ENCODE measurements at places on chromosomes 7 and 10.

- no peak for DNase-seq
Measured at GRCh38 chr7:136412952-136413351, 435.8 kb upstream of the MTPN start.

- no peak for DNase-seq
Measured at GRCh38 chr7:27917774-27918314, 177.9 kb downstream of the TAX1BP1 start.

DNA sequence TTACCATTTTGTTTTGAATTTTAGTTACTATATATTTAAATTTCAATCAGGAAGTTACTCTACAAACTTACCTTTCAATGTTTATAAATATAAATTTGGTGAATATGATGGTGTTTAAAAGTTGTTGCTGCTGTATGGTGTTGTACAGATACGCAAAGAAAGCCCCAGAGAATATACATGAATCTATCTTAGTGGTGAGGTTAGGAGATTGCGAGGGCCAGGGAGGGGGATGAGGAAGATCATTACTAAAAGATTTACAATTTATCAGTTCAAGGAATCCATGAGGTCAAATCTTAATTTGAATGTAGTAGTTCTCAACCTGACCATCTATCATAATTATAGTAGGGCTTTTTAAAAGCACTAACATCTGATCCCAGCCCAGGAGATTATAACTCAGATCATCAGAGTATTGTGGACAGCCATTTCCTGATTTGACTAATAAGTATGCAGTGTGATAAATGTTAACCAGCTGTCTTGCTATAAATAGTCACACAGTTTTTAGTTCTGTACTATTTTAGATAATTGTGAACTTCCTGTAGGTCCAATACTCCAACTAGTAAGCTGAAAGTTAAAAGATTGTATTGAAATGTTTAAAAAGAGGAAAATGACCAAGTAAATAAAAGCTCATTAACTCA lies 23.6 kb downstream of the FAM3C start:
- DNase-seq = no peak

GRCh38 chr7:155653803-155654202 lies 9.3 kb downstream of the RBM33 start:
- no peak for DNase-seq

- no peak for DNase-seq
Measured at GRCh38 chr7:89926194-89926593, 228.1 kb upstream of the STEAP1 start.

- peak; percentile 78 for DNase-seq
Measured at GRCh38 chr7:64876792-64877713, 26.0 kb upstream of the ZNF273 start.

DNA sequence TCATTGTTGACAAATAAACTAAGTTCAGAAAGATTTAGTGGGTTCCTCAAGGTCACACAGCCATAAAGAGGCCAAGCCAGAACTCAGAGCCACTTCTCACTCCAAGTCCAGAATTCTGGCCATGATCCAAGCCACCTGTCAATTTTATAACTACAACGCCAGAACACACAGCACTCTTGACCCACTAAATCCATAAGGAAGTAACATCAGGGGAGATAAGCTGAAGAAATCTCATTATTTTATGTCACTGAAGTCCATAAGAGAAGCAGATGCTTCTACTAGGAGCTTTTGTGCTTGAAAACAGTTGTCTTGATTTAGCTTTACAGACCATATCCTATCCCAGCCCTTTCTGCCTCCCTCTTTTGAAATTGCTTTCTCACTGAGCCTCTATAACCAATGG lies 15.9 kb downstream of the ADAM12 start:
- no peak for DNase-seq

DNA sequence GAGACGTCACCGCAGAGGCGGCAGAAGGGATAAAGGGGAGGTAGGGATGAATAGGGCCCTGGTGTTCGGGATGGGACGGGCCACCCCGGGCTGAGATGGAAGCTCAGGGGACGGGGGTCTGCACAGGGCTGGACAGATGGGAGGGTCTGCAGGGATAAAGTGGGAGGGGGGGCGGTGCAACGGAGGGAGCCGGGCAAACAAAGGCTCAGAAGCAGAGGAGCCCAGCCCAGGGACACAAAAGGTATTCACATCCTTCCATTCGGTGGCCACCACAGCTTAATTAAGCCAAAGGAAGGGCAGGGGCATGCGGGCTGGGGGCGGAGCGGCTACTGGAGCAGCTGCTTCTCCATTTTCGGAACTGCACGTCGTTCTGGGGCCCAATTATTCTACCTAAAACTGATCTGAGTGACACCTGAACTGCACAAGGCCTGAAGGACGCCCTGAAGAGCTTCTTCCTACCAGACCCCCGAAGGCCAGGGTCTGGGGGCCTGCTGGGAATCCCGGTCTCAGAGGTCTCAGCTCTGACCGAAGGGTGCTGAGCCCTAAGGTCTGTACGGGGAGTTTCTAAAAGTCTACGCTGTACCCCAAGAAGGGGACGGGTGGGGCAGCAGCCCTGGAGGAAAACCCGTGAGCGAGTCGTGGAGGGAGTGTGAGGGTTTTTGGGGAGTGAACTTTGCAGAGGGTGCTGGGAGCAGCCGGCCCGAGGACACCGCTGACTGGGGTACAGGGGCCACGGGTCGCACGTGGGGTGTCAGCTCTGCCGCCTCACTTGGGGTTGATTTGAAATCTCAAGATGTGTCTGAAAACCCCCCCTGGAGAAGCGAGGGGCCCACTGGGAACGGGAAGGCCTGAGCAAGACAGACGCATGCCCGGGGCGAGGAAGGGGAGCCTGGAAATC lies 334.8 kb downstream of the DNAJB6 start:
- DNase-seq = no peak

GRCh38 chr10:99623919-99624318 lies 3.7 kb upstream of the SLC25A28 start:
- no peak for DNase-seq

DNA sequence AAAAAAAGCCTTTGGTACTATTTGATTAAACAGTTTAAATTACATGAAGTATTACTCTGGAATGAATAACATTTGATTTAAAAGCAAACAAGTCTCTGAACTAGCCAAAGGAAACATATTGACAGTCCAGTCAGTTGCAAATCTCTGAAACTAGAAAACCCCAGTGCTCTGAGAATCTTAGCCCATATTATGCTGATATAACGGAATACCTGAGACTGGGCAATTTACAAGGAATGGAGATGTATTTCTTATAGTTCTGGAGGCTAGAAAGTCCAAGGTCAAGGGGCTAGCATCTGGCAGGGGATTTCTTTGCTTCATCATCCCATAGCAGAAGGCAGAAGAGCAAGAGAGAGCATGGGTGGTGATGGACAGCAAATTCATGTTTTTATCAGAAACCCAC lies 21.7 kb upstream of the FKBP9 start:
- no peak for DNase-seq

- DNase-seq = no peak
Measured at GRCh38 chr10:48491392-48492139, 113.3 kb downstream of the ARHGAP22 start.

DNA sequence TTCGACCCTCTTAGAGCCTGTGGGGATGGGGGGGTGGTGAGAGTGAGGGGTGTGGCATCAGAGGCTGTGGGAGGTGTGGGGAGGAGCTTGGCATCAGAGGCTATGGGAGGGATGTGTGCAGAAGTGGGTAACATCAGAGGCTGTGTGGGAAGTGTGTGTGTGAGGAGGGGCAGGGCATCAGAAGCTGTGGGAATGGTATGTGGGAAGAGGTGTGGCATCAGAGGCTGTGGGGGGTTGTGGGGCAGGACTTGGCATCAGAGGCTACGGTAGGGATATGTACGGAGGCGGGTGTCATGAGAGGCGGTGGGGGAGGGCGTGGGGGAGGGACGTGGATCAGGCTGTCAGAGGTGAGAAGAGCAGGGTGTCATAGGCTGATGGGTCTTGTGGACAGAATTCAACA lies 97.4 kb downstream of the SEC23IP start:
- DNase-seq = no peak

- no peak for DNase-seq
Measured at GRCh38 chr7:1043552-1044188, 676 bp upstream of the GPR146 start.

- DNase-seq = no peak
Measured at GRCh38 chr10:12418000-12418399, 68.7 kb downstream of the CAMK1D start.

DNA sequence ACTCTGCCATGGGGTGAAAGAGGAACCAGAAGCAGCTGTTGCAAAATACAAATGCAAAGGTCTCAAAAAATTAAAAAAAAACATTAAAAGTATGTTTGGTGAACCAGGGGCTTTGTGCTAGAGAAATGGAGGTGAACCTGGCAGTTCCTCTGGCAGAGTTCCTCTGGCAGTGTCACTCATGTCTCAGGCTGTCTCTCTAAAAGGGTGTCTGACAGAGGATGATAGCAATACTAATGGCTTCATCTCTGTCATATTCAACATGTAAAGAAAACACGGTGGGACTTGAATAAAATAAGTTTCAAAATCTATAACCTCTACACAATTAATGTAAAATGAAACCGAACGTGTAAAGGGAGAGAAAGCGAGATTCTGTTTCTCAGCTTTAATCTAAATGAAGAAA lies 375.7 kb upstream of the VWC2 start:
- no peak for DNase-seq

DNA sequence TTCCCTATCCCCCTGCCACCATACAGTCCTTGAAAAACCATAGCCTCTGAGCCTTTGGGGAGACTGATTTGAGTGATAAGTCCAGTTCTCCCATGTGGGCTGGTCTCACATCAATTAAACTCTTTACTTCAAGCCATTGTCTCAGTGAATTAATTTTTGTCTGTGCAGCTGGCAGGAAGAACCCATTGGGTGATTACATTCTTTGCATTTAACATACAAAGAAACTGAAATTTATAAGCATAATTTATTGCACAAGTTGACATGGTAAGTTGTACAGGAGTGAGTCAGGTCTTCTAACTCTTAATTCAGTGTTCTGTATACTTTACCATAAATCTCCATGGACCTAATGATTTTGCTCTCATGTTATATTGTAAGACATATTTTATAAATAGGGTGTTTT lies 1613.0 kb upstream of the LRRTM3 start:
- DNase-seq = no peak

Measured in stimulated activated CD4-positive, alpha-beta T cell treated with anti-CD3 and anti-CD28 coated beads, Interleukin-2, amount 100 ng/mL, for 24 hours (primary cell).